Stimulated activated CD8-positive, alpha-beta memory T cell treated with anti-CD3 and anti-CD28 coated beads, Interleukin-7, amount 100 ng/mL, for 1 hour (primary cell): ENCODE measurements at places on chromosomes 4 and X.

DNA sequence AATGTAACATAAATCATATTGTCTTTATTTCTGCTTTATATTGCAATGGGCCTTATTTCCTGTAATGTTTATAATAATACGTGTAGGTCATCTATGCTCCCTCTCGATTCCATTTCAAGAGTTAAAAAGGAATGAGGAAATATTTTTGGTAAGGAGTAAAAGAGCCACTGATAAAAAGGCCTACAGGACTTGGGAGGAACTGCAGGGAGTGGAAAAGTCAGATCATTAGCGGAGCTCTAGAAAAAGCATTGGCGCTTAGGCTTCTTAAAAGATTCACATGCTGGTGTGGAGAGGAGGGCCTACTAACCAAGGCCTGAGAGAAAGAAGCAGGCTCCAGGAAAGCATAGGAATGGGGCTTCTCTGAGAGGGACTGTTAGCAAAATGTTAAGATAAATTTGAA is 82.9 kb upstream of the PNPLA4 start:
- no peak for DNase-seq

- no peak for DNase-seq
These were observed 77.9 kb upstream of the ANKRD50 start for GRCh38 chr4:124790471-124790870.

- no peak for DNase-seq
These were observed 270.7 kb downstream of the GRXCR1 start for GRCh38 chr4:43163101-43163792.

GRCh38 chr4:83866834-83867621 is 331.1 kb downstream of the GPAT3 start:
- no peak for DNase-seq

DNA sequence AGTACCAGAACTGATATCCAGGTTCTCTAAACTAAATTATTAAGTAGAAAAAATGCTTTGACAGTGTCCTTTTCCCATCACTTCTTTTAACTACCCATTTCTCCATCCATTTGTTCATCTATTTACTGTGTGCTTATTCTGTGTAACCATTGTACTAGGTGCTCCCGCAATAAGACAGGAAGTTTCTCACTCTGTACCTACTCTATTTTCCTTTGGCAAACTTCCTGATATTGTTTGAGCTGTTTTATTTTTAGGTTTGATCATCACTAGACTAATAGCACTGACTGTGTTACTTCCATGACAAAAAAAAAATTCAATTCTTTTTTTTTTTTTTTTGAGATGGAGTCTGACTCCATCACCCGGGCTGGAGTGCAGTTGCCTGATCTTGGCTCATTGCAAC is 102.5 kb upstream of the CASK start:
- DNase-seq = no peak

- no peak for DNase-seq
These were observed 43.1 kb upstream of the BOD1L1 start for GRCh38 chr4:13670456-13671160.
